ENCODE measurements at places on chromosomes 2 and 18.

DNA sequence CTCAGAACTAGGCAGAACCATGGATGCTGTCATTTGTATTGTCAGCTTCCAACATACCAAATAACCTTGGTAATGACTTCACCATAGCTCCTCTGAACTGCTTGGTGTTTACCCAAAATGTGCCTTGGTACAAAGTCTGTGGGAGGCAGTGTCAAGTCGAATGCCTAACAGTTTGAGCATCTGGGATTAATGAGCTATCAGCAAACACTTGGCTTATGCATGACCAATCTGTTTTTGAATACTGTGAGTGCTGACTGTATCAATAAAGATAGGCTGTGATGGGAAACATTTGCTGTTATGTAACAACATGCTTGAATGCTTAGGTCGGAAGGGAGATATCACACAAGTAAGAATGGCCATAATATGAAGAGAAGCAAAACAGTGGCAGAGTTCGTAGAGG is 455.4 kb downstream of the CMPK2 start:
- no peak for DNase-seq

GRCh38 chr2:215537611-215538010 is 101.7 kb upstream of the FN1 start:
- DNase-seq: no peak

DNA sequence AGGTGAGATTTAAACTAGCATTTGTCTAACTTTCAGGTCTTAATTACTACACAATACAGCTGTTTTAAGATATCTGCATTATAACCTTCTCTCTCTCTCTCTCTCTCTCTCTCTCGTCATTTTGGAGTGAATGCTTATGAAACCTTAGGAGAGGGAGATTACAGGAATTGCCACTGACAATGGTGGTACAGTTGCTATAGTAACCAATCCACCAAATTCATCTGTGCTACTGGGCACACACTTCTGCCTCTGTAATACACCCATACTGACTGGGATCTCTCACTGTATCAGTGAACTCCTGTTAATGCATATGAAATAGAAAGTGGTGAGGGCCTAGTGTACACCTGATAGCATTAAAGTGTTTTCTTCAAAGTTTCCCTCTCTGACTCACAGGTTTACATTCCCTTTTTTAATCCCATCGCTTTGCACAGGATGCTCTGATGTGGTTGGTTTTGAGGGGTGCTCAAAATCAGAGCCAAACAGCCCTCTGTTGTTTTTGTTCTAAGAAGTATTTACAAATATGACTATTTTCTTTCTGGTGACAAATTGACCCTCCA is 13.1 kb downstream of the KLHL14 start:
- no peak for DNase-seq

GRCh38 chr2:226313060-226313459 is 486.6 kb downstream of the IRS1 start:
- DNase-seq: no peak

- no peak for DNase-seq
These were observed 17.6 kb upstream of the EPHA4 start for GRCh38 chr2:221589696-221590095.

GRCh38 chr2:193326296-193326695 is 1131.6 kb upstream of the TMEFF2 start:
- no peak for DNase-seq

Data from activated CD8-positive, alpha-beta T cell treated with anti-CD3 and anti-CD28 coated beads, Interleukin-2, amount 10 ng/mL, durations not matched to agents 7 days and 5 days (primary cell).